ENCODE measurements at places on chromosomes 13 and 19. TPM values are rescaled to one million over a fixed set of nuclear protein-coding genes. Genes with fewer than 3 reads are reported as not detected.

NLRP11 gene
- total RNA-seq, result 0.01 TPM

CNMD gene
- total RNA-seq, result not detected

LYL1 gene
- total RNA-seq, result 0.85 TPM

TMEM38A gene
- 1.2 TPM for total RNA-seq

HCN2 gene
- total RNA-seq, result 26.6 TPM

AP1M2 gene
- total RNA-seq, result 40.6 TPM

KLC3 gene
- total RNA-seq, result 1.2 TPM

COX7A1 gene
- not detected for total RNA-seq
